ENCODE measurements at places on chromosomes 11 and 22.

DNA sequence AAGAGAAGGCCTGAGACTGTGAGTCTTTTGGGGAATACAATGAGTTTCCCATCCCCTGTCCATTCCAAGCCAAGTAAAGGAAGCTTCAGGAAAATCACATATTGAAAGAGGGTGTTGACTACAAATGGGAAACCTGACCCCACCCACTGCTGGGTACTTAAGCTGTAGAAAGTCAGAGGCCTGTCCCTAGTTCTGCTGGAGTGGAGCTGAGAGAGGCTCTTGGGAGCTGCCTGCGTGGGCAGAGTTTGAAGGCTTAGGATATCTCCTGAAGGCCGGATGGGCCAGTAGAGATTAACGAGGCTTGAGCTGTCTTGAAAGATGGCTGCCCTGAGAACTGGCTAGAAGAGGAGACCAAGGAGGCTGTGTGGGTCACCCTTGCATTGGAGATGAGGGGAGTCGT lies 176.2 kb upstream of the NECTIN1 start:
- no peak for DNase-seq

GRCh38 chr11:33874910-33875490 lies 16.9 kb downstream of the LMO2 start:
- no peak for DNase-seq

- no peak for DNase-seq
These were observed 4.4 kb upstream of the DAGLA start for GRCh38 chr11:61675826-61676225.

DNA sequence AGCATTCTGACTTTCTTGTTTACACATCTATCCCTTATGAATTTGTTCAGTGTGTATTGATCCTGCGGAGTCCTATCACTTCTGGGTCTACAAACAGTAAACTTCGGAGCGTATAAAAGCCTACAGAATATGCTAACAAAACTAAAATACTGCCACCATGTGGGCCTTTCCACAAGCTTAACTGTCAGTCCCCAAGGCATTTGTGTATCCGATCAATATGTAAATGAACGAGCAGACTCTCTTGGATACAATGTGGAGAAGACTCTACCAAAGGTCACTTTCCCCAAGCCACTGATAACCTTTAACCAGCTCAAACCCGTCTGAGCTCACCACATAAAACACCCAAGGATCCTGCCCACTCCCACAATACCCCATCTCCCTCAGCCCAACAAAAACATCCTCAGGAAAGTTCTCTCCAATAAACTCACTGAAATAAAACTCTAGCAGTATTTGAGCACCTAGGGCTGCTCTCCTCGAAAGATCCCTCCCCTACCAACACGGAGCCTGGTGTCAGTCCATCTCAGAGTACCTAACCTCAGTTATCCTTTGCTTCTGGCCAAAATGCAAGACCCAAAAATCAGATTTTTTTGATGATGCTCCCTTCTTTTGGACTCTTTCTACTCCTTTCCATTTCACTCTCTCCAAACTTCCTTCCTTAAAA lies 17.8 kb downstream of the ADA2 start:
- DNase-seq = no peak

DNA sequence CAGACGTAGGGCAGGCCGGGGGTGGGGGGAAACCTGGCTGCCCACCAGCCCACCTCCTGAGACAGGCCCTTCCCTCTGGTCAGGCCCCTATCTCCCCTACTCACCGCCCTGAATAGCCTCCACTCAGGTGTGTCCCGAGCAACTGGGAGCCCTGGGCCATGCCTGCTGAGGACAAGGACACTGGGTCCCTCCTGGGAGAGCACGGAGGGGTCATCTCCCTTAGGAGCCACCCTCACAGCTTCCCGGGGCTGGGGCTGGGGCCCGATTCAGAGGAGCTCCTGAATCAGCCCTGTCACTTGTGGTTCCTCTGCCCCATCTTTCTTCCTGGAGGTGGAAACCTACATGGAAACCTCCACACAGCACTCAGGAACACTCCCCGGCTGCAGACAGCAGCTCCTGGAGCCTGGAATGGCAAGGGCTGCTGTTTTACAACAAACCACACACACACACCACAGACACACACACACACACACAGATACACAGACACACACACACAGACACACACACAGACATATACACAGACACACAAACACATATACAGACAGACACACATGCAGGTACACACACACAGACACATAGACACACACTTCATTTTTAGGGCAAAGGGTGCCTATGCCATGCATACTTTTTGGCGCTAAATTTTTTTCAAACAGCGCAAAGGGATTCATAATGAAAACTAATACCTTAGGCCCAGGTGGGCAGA lies 9.6 kb upstream of the EMID1 start:
- DNase-seq = no peak

DNA sequence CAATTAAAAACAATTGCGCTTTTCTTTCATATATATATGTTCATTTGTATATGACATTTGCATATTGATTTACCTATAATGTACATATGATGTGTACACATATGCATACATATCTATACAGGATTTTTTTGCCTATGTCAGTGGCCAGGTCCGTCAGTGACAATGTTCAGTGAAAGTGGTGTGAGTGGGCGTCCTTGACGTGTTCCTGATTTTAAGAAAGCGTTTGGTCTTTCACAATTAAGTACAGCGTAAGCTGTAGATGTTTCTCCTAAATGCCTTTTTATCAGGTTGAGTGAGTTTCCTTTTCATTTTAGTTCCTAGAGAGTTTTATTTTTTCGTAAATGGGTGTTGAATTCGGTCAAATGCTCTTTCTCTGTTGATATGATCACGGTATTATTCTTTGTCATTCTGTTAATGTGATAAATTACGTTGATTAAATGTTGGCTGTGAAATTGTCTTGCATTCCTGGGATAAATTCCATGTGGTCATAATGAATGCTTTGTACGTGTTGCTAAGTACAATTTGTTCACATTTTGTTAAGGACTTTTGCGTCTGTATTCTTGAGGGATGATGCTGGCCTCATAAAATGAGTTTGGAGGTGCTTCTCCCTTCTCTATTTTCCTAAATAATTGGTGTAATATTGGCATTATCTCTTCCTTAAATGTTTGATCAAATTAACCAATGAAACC lies 10.6 kb upstream of the GNB1L start:
- DNase-seq = no peak

- no peak for DNase-seq
These were observed 44.0 kb downstream of the KCNJ4 start for GRCh38 chr22:38411016-38411415.

- no peak for DNase-seq
These were observed 60.0 kb downstream of the COMMD9 start for GRCh38 chr11:36229091-36229705.

DNA sequence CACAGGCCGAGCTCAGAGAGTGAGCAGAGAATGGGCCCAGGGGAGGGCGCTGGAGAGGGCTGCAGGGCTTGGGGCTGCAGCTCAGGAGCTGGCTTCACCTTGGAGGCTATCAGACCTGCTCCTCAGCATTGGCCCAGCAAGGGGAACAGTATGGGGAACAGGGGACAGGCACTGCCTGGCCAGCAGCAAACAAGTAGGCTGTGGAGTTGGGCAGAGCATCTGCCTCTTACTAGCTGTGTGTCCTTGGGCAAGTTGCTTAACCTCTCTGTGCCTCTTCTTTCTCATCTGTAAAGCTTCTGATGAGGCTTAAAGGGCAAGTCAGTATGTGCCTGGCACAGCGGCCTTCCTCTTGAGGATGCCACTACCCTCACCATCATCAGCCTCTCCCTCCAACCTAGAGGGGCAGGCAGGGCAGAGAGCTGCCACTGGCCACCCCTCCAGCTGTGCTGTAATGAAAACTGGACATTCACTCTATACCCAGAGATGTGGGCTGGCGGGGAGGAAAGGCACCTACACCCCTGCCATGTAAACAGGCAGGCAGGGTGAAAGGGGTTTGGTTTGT lies 7.5 kb upstream of the CDKN1C start:
- DNase-seq = no peak

GRCh38 chr22:45159652-45160462 lies 3.9 kb upstream of the NUP50 start:
- DNase-seq = peak; percentile 26

DNA sequence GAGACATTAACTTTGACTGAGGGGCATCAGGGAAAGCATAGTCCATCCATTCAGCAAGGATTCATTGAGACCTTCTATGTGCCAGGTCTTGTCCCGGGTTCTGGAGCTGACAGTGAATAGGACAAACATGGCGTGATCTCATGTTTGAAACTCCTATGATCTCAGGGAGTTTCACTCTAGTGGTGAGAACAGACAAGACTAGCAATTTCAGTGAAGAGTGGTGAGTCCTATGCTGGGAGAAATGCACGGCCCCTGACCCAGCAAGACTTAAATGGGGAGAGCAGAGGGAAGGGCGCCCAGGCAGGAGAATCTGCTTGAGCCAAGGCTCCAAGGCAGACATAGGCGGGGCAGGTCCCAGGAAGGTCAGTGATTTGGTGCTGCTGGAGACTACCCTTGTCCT lies 155.7 kb downstream of the CEP164 start:
- no peak for DNase-seq

- no peak for DNase-seq
These were observed 31.8 kb upstream of the IGSF22 start for GRCh38 chr11:18757811-18758210.

DNA sequence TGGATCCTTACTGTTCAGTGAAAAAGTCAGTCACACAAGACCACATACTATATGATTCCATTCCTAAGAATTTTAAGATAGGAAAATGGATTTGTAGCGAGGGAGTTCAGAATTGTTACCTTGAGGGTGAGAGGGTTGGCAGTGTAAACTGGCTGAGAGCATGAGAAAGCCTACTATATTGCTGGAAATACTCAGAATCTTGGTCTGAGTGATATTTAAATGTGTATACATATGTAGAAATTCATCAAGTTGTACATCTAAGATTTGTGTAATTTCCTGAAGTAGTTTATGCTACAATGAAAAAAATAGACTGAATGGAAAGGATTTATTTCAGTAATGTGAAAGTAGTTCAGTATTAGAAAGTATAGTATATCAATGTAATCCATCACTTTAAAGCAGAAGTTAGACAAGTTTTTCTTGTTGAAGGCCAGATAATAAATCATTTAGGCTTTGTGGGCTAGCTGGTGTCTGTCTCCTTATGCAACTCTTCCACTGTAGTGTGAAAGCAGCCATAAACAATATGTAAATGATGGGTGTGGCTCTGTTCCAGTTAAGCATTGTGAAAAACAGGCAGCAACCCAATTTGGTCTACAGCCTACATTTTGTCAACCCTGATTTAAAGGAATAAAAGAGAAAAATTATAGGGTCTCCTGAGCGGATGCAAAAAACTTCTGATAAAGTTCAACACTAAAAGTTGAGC lies 127.2 kb upstream of the THY1 start:
- no peak for DNase-seq

DNA sequence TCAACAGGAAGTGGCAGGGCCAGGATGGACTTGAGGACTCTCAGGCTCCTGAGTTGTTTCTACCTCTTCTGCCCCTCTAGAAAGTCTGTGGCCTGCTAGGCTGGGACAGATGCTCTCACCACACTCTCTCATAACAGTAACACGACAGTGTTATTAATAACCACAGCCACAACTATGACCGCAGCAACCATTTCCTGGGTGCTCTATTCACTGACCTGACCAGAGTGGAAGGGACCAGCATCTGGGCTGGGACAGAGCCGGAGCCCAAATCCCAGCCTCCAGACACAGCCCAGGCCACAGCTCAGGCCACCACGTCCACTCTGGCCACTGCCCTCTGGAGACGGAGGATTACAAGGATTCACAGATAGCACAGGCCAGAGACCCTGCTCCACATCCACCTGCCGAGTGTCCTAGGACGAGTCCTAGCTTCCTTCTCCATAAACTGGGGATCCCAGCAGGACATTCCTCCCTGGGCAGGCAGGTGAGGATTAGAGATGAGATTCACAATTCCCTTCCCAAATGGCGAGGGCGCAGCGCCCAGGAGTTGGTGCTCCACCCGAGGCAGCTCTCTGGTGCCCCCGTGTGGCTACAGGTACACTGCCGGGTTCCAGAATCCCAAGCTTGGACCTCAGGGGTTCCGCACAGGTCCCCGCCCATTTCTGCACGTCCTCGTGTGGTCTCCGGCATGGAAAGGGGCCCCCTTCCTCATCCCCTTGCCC lies 7.1 kb downstream of the PNPLA5 start:
- DNase-seq = peak; percentile 36

- DNase-seq = no peak
These were observed 75.4 kb upstream of the LDLRAD3 start for GRCh38 chr11:35868491-35868890.

DNA sequence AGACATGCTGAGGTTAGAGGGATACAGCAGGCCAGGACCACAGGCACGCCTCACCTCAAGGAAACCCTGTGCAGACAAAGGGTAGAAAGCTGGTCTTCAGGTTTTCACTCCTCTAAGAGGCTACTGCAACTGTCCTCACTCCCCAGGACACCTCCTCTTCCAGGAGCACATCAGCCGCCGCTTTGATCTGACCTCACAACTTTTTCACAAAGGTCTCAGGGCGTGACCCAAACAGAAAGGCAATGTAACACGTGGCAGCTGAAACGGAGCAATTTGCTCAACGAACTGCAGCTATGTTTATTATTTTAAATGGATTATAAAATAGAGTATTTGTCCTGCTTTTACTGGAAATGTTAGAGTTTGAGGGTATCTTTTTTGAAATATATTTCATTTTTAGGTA lies 46.1 kb downstream of the LARGE1 start:
- no peak for DNase-seq
